Right lung (tissue), 10 donors: ENCODE measurements at places on chromosomes 5 and 9. TPM values are rescaled to one million over a fixed set of nuclear protein-coding genes. Genes with fewer than 3 reads are reported as not detected.

The RNF183 gene
- polyA plus RNA-seq: 0.29 TPM

The SPINK4 gene
- not detected for polyA plus RNA-seq

The MYMK gene
- polyA plus RNA-seq: 0.31 TPM

The EGFL7 gene
- 60.3 TPM for polyA plus RNA-seq

The TLR4 gene
- 12.1 TPM for polyA plus RNA-seq

The PCDHGA12 gene
- polyA plus RNA-seq: 3.4 TPM

GRCh38 chr5:150521939-150522503, 14.1 kb downstream of the NDST1 start:
- DNase-seq: no peak

DNA sequence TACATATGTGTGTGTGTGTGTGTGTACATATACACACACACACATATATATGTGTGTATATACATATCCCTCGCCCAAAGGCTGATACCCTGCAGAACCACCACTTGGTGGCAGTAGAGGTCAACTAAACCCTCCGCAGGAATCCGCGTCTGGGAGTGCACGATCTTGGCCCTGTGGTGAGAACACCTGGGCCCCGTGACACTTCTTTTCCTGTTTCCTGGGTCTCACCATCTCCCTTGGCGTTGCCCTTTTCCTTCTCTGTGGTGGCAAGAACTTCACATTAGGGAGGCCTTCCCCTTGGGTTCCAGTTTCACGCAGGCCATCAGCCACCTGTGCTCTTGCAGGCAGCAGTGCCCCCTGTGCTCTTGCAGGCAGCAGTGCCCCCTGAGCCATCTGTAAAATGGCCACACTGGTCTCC, 8.2 kb downstream of the IL9 start:
- peak; percentile 42 for DNase-seq

GRCh38 chr5:83470526-83471404, 779 bp upstream of the VCAN start:
- no peak for DNase-seq

- no peak for DNase-seq
Measured at GRCh38 chr9:33065157-33066076, 11.1 kb downstream of the SMU1 start.

DNA sequence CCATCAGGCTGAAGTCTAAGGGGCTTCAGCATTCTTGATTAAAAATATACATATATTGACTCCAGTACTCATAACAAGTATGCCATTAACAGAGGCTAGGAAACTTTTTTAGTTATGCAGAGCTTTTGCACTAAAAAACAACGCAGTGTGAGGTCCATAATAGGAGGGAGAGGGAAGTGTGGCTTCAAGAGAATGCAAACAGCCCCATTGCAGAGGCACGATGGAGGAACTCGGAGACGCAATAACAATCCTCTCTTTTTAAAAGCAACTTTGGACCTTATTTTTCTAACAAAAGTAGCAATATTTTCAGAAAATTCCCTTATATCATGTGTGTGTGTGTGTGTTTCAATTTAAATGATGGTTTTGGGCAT, 150.0 kb upstream of the PTCH1 start:
- no peak for DNase-seq

GRCh38 chr5:89606939-89607534, 724.1 kb upstream of the MEF2C start:
- no peak for DNase-seq

GRCh38 chr9:76592091-76592973, 133.3 kb downstream of the GCNT1 start:
- DNase-seq: no peak

- no peak for DNase-seq
Measured at GRCh38 chr5:157997991-157998504, 139.1 kb upstream of the CLINT1 start.

- DNase-seq: no peak
Measured at GRCh38 chr5:16057277-16057676, 122.3 kb downstream of the MARCHF11 start.

DNA sequence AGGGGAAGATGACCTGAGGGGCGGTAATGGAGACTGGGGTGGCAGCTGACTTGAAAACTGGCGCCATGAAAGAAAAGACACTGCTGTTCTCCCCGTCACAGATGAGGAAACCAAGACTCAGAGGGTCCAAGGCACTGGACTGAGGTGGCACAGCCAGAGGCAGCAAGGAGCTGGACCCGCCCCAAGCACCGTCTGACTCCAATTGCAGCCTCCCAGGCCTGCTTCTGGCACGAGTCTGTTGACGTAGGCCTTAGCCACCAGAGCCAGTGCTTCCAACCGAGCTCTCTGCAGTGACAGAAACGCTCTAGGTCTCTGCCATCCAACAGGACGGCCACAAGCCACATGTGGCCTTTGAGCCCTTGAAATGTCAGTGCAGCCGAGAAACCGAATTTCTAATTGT, 193.2 kb downstream of the OLFM1 start:
- DNase-seq: no peak

DNA sequence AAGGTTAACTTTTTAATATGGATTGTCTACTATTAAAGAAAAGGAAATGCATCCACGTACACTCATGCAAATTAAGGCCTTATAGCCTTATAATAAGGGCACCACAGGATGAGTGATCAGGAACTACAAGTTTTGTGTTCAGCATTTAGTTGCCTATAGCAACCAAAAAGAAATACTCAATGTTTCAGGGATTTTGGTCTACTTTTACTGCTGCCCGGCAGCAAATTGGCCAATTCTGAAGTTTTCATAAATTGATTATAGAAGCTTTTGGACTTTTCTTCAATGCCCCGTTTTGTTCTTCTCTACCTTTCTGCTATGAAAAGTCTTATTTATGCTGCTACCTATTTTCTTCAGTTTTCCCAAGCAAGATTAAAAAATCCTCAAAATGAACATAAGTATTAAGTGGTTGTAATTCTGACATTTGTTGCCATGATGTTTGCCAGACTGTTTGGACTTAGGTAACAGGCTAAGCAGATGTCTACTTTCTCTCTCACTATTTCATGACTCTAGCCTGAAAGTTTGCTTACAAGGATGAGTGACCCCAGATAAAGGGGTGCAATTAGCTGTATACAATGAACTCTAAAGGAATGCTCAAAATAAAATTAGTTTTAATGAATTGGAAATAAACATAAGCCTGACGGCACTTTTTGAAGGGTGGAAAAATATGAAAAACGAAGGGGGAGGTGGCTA, 391.5 kb upstream of the DAB2 start:
- peak; percentile 78 for DNase-seq

DNA sequence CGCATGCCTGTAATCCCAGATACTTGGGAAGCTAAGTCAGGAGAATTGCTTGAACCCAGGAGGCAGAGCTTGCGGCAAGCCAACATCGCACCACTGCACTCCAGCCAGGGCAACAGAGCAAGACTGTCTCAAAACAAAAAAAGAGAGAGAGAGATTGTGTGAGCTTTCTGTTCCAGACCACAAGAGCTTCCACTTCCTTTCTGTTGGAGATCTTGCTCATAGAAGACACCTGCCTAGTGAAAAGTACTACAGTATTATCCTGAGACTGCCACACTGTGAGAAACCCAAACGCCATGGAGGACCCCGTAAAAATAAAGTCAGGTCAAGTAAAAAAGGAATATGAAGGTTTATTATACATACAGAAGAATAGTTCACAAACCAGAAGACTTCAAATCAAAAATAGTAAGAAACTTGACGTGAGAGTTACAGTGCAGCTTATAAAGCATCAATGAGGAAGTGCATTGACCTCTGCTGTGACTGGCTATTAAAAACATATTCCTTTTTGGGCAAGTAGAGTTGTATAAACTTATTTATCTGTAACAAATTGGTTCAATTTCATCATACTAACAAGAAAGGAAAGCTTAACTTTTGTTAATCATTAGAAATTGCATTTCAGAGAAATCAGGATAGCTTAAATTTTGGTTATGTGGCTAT, 4.3 kb upstream of the EMB start:
- no peak for DNase-seq

GRCh38 chr5:110345623-110346022, 380.8 kb downstream of the TMEM232 start:
- DNase-seq: no peak

DNA sequence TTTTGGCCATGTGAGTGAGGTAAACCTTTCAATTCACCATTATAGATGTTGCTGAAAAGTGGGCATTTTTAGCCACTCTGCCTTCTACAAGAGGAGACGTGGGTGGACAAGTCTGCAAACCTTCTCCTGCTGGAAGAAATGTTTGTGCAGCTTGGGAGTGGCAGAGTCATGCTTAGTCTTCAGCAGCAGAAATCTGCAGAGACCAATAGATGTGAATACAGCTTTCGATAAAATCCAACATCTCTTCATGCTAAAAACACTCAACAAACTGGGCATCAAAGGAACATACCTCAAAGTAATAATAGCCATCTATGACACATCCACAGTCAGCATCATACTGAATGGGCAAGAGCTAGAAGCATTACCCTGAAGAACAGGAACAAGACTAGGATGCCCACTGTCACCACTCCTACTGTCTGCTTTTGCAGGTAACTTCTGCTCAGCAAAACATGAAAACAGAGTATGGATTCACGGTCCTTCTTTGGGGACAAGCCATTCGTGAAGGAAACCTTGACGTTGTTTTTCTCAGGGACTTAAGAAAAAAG, 91.3 kb downstream of the RALGPS1 start:
- DNase-seq: no peak

DNA sequence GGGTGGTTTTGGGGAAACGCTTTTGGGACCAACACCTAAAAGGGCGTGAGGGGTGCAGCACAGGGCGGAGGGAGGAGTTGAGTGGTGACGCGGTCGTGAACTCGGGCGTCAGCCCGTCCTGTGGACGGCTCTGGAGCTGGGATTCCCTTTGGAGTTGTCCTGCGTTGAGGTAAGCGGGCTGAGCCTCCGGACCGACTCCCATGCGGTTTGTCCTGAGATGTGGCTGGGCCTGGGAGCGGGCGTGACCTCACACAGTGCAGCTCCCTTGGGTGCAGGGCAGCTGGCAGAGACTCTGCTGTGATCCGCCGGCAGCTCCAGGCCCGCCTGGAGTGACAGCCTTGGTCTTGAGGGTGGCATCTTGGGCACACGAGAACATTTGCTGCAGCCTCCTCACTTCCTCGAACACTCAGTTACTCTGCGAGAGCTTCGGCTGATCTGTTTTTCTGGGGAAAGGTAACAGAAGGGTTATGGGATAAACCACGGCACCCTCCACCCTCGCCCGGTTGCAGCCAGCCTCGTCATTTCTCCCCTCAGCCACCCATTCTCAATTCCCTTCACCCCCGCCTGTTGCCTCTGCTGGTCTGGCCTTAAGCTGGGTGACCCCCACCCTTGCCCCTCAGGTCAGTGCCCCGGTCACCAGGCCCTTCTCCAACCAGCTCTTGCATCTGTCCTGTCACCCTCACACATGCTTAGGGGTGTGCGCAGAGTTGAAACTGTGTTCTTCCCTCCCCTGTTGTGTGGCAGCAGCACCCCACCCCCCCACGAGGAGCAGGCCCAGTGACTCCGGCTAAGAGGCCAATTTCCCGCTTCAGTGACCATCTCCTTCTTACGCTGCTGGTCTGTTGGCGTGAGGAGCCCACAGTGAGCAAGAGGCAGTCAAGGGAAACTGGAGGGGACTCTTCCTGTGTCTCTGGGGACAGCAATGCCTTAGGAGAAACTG, 94.2 kb upstream of the COL5A1 start:
- DNase-seq: no peak

DNA sequence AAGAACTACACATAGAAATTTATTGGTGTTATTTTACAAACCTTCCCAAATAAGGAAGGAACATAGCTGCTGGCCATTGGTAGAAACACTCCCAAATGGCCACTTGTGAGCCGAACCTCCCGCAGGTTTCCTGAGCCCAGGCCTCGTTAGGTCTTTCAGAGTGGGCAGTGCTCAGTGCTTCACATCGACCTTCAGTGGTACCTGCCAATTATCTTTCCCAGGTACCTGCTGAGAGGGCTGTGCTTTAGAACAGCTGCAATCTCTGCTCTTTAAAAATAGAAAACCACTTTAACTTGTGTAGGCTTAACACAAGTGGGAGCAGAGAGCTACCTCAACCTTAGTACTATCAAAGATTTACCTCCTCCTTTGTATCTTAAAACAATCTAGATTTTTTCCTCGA, 334.1 kb downstream of the RFX3 start:
- DNase-seq: no peak

- DNase-seq: no peak
Measured at GRCh38 chr9:129335464-129336129, 157.5 kb upstream of the IER5L start.

DNA sequence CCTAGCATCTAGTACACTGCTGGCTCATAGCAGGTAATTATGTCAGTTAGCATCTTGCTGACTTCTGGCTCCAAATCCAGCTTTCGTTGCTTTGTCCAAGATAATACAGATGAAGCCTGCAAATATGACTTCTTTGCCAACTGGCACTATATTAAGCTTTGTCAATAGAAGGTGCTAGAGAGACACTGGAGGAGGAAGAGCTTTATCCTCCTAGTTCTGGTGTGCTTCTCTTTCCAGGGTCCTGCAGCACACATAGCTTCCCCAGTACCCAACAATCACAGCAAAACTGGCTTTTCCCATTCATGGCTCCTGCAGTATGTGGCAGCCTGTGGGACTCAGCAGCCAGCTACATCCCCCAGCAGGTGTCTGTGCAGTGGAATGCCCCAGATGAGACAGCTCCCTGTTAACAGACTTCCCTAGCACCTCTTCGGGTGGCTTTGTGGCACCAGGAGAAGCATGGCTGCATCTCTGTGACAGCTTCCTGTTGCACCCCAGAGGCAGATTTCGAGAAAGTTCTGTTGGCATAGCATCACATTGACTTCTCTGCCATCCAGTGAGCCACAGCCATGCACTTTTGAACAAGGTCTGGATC, 147.8 kb downstream of the OXCT1 start:
- DNase-seq: no peak

- DNase-seq: no peak
Measured at GRCh38 chr5:163106098-163106497, 331.3 kb upstream of the CCNG1 start.

DNA sequence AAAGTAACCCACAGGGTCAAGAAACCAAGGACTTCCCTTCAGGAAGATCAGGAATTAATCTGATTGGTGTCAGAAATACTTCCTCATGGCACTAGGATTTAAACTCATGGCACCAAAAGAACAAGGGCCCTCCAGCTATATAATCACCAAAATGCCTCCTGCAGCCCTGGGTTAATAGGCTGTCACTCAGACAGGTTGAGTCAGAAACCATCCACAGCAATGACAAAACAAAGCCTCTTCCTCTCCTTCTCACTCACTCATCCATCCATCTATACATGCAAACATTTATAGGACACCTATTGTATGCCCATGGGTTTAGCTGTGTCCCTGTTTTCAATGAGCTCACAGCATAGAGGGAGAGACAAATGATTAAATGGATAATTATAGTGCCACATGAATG, 62.5 kb upstream of the SPOCK1 start:
- DNase-seq: no peak
